Activated gamma-delta T cell (primary cell): ENCODE measurements at places on chromosomes 13 and 19.

- DNase-seq, result no peak
Measured at GRCh38 chr13:77409412-77409811, 82.5 kb upstream of the MYCBP2 start.

DNA sequence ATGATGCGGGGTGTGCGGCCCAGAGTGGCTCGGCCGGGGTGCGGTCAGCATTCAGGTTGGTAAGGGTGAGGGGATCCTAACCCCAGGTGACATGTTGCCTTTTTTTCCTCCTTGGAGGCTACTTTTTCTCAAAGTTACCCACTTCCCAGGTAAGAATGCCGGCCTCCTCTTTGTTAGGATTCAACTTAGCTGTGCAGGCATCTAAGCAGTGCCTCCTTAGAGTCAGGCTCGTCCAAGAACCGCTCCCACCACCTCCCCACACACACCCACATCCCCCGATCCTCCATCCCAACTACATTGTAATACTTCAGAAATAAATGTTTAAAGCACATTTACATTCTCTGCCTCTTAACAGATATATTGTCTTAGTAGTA lies 733 bp upstream of the ENOX1 start:
- no peak for DNase-seq

DNA sequence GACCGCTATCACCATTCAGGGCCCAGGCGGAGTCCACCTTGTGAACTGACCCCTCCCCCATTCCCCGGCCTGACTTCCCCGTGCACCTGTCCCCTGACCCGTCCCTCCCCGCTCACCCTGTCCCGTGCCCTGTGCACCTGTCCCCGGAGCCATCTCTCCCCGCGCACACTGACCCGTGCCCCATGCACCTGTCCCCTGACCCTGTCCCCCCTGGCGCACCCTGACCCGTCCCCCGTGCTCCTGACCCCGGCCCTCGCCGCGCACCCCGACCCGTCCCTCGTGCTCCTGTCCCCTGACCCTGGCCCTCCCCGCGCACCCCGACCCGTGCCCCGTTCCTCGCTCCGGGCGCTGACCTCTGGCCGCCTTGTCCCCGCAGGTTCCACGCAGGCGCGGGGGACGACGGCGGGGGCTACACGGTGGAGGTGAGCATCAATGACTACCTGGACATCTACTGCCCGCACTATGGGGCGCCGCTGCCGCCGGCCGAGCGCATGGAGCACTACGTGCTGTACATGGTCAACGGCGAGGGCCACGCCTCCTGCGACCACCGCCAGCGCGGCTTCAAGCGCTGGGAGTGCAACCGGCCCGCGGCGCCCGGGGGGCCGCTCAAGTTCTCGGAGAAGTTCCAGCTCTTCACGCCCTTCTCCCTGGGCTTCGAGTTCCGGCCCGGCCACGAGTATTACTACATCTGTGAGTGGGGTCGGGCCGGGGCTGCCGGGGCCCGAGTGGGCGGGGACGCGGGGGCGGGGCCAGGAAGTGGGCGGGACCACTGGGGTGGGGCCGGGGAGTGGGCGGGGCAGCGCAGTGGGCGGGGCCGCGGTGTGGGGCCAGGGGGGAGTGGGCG lies 9.7 kb downstream of the EFNA2 start:
- peak; percentile 32 for DNase-seq

GRCh38 chr19:1577090-1577928 lies 9.2 kb upstream of the MEX3D start:
- DNase-seq, result no peak

DNA sequence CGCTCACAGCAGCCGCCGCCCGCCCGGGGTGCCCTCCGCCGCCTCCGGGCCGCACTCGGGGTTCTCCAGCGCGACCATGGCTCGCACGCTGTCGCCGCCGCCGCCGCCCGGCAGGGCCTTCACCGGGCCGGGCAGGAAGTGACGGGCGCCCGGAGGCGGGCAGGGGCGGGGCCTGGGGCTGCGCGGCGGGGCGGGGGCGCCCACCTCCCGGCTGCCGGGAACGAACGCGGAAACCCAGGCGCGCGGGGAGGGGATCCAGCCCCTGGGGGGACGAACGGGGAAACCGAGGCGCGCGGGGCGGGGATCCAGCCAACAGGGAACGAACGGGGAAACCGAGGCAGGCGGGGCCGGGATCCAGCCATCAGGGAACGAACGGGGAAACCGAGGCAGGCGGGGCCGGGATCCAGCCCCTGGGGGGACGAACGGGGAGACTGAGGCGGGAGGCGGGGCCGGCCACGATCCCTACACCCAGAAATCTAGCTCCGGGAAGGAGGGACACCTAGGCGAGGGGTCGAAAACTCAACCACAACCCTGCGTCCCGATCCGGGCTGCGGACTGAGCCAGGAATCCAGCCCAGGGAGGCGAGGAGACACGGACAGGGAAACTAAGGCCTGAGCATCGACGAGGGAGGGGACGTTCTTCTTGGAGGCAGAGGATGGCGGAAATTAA lies at the start of gene R3HDM4:
R3HDM4 (minus strand) TSS at position 140 of the 669 bp plus-strand sequence; CDS start at position 78, 62 bp downstream.
- DNase-seq, result peak; percentile 88

- DNase-seq, result no peak
Measured at GRCh38 chr19:31963746-31964145, 381.7 kb upstream of the ZNF507 start.

GRCh38 chr13:72316716-72317115 lies 410.7 kb downstream of the MZT1 start:
- no peak for DNase-seq

DNA sequence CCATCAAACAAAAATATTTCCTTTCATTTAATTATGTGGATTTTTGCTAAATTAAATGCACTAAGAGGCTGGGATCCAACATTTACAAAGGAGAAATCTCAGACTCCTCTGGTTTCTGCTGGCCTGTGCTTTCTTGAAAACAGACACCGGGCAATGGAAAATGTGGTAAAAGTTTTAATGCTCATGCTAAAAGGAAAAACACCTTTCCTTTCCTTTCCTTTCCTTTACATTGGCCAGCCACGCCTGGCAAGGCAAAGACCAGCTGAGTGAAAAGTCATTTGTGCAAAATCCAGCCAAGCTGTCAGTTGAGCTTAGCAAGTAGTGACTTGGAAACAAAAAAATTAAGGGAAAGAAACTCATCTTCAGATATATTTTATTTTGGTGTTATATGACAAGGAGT lies 240.3 kb downstream of the LACC1 start:
- DNase-seq, result no peak

GRCh38 chr19:15297416-15298224 lies 34.7 kb downstream of the BRD4 start:
- no peak for DNase-seq

GRCh38 chr13:30366088-30366487 lies 56.2 kb upstream of the UBE2L5 start:
- no peak for DNase-seq

DNA sequence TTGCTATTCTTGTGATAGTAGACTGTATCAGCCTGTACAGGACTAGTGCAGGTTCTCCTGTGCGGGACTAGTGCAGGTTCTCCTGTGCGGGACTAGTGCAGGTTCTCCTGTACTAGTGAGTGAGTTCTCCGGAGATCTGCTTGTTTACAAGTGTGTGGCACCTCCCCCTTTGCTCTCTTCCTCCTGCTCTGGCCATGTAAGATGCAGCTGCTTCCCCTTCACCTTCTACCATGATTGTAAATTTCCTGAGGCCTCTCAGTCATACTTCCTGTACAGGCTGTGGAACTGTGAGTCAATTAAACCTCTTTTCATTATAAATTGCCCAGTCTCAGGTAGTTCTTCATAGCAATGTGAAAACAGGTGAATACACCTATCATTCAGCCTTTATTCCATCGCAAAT lies 289.6 kb downstream of the TEX29 start:
- DNase-seq, result no peak

DNA sequence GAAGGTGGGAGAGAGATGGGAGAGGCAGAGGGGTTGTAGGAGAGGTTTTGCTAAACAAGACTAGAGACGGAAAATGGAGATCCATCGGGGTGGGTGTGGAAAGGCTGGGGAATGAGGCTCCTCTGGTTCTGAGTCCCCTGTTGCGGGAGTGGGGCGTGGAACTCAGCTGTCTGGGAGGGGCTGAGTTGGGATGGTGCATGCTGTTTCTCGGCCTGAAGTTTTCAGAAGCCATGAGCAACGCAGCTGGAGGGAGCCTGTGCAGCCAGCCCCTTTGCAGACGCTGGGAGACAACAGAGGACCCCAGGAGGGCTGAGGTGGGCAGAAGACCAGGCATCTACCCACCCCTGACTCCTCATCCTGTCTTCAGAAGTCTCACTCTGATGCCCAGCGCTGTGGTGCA lies 7.4 kb upstream of the GIPR start:
- DNase-seq, result no peak

DNA sequence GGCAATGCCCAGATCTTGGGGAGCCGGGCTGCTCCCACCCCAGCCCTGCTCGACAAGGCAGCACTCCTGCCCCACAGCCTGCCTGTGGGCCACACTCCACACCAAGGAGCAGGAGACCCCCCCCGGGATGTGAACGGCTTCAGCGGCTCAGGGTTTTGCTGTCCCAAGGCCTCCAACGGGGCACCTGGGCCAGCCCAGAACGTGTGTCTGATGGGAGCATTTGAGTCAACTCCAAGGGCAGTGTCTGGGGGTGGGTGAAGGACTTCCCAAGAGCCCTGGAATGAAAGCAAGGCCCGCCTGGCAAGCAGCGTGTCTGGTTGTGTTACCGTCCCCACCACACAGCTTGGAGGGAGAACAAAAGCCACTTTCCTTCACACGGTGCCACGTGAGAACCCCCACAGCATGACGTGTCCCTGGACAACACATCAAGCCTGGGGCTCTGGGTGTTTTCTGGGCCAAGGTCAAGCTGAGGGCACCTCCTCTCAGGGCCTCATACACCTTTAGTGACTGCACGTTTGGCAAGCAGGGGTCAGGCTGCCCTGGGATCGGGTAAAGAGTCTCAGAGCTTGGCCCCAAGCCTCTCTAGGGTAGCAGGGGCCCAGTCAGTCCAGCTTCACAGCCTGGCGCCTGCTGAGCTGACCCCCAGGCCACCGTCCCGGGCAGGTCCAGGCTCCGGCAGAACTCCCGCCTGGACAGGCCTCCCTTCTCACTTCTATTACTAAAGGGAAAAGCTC lies 6.0 kb downstream of the C13orf46 start:
- no peak for DNase-seq

- no peak for DNase-seq
Measured at GRCh38 chr13:94706843-94707399, 5.4 kb downstream of the SOX21 start.

DNA sequence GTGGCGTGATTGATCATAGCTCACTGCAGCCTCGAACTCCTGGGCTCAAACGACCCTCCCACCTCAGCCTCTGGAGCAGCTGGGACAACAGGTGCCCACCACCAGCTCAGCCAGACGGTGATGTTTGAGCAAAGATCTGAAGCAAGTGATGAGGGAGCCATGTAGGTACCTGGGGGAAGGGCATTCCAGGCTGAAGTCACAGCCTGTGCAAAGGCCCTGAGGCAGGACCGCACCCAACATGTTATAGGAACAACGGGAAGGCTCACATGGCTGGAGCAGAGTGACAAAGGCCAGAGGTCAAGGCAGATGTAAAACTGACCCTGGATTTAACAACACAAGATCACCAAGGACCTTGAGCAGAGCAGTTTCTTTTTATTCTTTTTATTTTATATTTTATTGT lies 14.8 kb downstream of the FEM1A start:
- no peak for DNase-seq

- DNase-seq, result no peak
Measured at GRCh38 chr19:5960005-5961001, 17.6 kb downstream of the RANBP3 start.

DNA sequence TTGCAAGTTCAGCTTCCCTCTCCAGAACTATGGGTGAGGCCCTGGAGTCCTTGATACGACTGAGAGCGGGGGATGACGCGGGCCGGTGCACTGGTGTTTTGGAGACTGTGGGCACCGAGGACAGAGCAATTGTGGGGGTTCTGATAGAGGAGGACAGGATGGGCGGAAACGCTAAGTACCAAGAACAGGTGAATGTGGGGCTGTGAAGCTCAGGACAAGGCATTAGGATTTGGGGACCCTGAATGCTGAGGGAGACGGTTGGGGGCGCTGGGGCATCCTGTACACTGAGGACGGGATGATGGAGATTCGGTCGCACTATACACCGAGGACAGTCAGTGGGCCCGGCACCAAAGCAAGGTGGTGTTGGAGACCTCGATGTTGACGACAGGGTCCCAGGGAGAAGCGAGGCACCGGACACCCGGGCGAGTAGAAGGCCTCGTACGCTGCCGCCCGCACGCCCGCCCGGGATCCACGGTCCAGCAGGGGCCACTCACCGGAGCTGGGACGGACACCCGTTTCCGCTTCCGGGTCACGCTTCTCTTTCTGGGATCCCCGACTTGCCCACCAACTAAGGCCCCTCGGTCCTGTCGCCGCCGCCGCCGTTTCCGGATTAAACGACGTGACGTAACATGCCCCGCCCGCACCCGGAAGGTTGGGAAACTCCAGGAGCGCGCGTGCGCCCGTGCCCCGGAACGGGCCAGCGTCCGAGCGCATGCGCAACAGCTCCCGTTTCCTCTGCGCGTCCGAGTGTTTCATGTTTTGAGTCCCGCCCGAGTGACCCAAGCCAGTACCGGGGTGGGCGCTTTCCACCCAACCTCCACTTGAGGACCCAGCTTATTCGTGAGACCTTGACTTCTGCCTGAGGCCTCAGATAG lies at the start of gene CHMP2A:
CHMP2A (minus strand) TSS at position 612 of the 875 bp plus-strand sequence. CDS start 893 bp downstream, outside the sequence.
- DNase-seq, result no peak

- no peak for DNase-seq
Measured at GRCh38 chr13:34247596-34247995, 429.6 kb downstream of the RFC3 start.
